ENCODE measurements at places on chromosomes 6 and 20.

GRCh38 chr20:54176610-54177009 lies 2.8 kb upstream of the CYP24A1 start:
- DNase-seq = no peak

DNA sequence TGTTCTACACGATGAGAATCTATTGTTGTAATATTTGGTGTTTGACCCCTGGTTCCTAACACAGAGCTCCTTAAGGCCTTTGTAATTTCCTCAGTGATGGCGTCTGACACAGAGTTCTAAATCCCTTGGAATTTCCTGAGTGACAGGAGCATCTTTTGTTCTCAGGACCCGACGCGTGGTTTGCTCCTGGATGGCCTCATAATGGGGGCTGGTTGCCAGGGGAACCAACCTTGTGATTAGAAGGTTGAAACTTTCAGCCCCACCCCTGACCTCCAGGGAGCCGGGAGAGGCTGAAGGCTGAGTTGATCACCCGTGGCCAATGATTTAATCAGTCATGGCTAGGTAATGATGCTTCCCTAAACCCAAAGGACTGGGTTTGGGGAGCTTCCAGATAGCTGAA lies 20.5 kb upstream of the ZNF133 start:
- DNase-seq = no peak

- no peak for DNase-seq
Observed at GRCh38 chr6:97136626-97137358, 146.2 kb downstream of the MMS22L start.

- DNase-seq = no peak
Observed at GRCh38 chr6:144786825-144787224, 501.7 kb downstream of the UTRN start.

DNA sequence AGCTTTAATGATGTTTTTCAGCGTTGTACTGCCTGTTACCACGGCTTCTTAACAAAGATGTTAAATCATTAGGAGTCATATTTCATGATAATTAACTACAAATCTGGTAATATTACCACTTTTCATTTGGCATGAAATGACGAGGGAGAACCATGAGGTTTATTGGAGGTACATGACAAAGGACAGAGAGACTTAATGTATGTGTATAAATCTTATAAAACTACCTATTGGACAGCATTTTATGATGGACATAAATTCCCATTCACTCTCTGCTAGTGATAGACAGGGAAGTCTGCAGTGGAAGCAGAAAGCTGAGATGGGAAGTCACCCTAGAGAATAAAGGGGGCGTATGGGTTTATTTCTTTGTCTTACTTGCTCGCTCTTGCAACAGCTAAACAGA lies 949.9 kb upstream of the FLRT3 start:
- no peak for DNase-seq

GRCh38 chr20:57435498-57436222 lies 44.5 kb downstream of the RBM38 start:
- DNase-seq = peak; percentile 20

DNA sequence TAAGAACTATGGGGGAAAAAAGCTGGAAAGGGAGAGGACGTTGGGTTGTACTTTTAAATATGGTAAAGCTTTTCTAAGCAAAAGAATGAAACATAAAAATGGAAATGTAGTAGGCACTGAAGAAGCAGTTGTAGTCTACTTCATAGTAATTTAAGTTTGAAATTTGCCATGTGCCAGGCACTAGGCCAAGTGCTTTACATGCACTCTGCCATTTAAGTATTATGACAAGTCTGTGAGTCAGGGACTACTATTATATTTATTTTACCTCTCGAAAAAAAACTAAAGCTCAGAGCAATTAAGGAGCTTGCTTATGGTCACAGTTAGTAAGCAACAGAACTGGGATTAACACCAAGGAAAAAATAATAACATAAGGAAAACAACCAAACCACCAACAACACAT lies 257.8 kb downstream of the GMDS start:
- DNase-seq = peak; percentile 55

DNA sequence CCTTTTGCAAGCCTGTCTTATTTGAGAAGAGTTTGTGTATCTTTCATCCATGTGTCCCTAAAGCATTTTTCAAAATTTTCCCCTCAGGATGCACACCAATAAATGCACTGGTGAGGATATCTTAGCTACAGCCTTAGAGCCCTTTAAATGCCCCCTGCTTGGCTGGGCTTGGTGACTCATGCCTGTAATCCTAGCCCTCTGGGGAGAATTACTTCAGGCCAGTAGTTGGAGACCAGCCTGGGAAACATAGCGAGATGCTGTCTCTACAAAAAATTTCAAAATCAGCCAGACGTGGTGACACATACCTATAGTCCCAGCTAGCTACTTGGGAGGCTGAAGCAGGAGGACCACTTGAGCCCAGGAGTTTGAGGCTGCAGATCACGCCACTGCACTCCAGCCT lies 33.8 kb upstream of the PLCB4 start:
- DNase-seq = peak; percentile 81

GRCh38 chr20:21136015-21136732 lies 10.3 kb downstream of the KIZ start:
- no peak for DNase-seq

DNA sequence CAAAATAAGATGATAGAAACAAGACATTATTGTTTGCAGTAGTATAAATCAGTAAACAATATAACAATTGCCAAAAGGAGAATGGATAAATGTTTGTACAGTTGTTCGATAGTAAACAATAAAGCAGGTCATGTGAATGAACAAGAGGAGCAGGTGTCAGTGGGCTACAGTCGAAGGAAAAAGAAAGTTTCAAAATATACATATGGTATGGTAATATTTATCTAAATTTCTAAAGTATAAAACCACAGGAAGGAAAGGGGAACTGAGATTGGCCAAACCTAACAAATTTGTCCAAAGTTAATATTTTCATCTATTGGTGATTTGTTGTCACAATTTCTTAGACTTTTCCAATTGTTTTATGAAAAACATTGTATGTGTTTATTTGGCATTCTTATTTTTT lies 110.9 kb downstream of the SH3BGRL2 start:
- DNase-seq = no peak
